M059J (cell line): ENCODE measurements at places on chromosomes 1 and 21. TPM values are rescaled to one million over a fixed set of nuclear protein-coding genes. Genes with fewer than 3 reads are reported as not detected.
A peak's percentile ranks its signal among the peaks of the same experiment; 100 is the strongest.

GRCh38 chr1:217275655-217276398 is 355.1 kb downstream of the GPATCH2 start:
- peak; percentile 69 for DNase-seq

DNA sequence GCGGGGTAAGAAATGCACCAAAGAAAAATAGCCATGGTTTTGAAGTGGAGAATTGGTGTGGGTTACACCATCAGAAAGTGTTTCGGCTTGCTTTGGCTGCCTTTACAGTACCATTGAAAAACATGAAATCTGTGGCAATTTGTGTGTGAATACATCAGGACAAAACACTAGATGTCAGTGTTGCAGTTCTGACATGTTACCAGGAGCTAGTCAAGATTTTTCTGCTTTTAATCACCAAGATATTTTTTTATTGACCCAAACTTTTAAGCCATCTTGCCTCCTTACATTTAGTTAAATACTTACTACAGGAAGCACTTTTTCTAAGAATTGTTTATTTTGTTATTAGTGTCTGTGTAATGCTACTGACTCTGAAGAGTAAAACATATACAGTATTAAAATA is 14.3 kb downstream of the RRP15 start:
- DNase-seq, result peak; percentile 61

- DNase-seq, result no peak
Measured at GRCh38 chr1:219928791-219929118, 398 bp upstream of the SLC30A10 start.

LCE1B gene
- not detected in 2 replicates for total RNA-seq

GRCh38 chr1:183365093-183365492 is 53.1 kb downstream of the NMNAT2 start:
- DNase-seq, result no peak

DNA sequence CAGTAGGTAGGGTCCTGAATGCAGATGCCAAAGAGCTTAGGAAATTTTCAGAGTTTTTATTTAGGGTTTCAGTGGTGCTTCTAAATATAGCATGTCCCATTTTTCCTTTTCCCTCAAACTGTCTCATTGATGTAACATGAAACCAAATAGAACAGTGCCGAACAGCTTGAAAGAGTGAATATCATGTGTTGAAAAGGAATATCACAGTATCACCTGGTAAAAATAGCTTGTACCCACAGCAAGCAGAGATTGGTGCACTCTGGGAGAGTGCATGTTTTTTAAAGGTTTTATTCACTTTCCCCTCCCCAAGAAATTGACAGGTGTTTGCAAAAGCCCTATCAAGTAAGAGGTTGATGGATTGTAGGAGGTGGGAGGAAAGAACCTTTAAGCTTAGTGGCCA is 41.9 kb upstream of the ELAVL4 start:
- no peak for DNase-seq

DNA sequence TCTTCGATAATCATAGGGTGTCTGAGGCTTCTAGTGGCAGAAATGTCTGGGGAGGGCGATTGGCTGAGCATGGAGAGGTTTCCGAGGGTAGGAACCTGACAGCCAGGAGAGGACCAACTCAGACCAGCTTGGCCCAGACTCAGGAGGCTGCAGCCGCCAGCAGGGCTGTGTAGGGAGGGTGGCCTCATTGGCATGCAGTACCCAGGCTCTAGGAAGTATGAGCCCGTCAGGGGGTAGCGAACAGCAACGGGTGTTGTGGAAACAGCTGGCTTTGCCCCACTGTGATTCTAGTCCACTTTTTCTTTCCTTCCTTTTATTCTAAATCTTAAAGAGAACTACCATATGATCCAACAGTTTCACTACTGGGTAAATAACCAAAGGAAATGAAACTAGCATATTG is 103.3 kb downstream of the DIRAS3 start:
- DNase-seq, result no peak

GRCh38 chr1:151326619-151327222 is 495 bp downstream of the PI4KB start:
- DNase-seq, result peak; percentile 69

DNA sequence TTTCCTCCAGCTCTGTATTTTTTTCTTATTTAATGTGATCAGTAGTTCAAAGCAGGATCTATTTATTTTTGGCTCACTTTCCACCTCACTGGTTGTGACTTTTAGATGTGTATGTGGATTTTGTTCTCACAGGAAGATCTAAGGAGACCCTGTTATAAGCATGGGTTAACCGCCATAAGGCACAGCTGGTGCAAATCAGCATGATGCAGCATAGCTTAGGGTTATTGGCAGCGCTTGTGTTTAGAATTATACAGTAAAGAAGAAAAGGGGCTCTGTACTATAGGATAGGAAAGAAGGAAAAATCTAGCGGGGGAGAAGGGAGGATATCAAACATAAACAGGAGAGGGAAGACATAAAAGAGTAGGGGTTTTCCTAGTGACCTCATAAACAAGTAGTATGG is 26.9 kb upstream of the RGL1 start:
- no peak for DNase-seq

DNA sequence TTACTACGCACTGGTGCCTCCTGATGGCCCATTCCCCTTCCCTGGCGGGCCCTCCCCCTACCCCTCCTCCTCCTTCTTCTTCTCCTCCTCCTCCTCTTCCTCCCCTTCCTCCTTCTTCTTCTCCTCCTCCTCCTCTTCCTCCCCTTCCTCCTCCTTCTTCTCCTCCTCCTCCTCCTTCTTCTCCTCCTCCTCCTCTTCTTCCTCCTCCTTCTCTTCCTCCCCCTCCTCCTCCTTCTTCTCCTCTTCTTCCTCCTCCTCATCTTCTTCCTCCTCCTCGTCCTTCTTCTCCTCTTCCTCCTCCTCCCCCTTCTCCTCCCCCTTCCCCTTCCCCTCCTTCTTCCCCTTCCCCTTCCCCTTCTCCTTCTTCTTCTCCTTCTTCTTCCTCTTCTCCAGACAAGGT is 64.7 kb upstream of the COG2 start:
- no peak for DNase-seq

CR1L gene
- total RNA-seq, result 3.6 TPM in 1 of 2 replicates, not detected in the other

DNA sequence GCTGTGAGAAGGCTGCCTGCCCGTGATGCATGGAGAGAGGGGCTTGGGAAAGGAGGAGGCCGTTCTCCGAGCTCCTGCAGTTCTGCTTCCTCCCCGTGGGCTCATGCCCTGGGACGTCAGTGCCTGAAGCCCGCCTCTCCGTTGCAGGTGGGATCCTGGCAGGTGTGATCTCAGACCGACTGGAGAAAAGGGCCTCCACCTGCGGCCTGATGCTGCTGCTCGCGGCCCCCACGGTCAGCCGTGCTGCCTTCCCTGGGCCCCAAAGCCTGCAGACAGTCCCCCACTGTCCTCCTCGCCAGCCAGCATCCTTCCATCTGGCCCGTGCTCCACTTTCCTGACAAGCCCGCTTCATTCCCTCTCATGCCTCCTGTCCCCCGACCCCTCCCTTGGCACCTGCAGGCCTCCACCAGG is 50.9 kb downstream of the SLC37A1 start:
- no peak for DNase-seq

DNA sequence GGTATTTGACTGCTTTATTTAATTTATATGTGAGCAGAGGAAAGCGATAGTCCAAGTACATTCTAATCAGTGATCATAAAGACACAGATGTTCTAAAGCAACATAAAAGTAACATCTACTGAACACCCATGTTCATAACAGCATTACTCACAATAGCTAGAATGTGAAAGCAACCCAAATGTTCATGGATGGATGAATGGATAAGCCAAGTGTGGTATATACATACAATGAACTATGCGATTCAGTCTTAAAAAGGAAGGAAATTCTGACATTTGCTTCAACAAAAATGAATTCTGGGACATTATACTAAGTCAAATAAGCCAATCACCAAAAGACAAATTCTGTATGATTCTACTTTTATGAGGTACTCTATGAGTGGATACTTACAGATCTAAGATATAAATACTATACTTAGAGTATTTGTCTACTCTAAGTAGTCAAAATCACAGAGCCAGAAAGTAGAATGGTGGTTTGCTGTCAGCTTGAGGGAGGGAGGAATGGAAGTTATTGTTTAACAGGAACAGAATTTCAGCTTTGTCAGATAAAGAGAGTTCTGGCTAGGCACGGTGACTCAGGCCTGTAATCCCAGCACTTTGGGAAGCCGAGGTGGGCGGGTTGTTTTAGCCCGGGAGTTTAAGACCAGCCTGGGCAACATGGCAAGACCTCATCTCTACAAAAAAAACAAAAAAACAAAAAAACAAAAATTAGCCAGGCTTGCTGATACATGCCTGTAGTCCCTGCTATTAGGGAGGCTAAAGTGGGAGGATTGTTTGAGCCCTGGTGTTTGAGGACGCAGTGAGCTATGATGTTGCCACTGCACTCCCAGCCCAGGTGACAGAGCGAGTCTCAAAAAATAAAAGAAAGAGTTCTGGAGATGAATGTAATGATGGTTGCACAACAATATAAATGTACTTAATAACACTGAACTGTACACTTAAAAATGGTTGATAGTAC is 79.7 kb upstream of the ARHGAP29 start:
- peak; percentile 71 for DNase-seq

GRCh38 chr1:35567947-35568558 is 5.1 kb upstream of the TFAP2E start:
- DNase-seq, result no peak

OLFML2B gene
- 21.1 and 28.4 TPM in 2 replicates for total RNA-seq

GRCh38 chr1:55339681-55340080 is 124.5 kb upstream of the USP24 start:
- no peak for DNase-seq

DNA sequence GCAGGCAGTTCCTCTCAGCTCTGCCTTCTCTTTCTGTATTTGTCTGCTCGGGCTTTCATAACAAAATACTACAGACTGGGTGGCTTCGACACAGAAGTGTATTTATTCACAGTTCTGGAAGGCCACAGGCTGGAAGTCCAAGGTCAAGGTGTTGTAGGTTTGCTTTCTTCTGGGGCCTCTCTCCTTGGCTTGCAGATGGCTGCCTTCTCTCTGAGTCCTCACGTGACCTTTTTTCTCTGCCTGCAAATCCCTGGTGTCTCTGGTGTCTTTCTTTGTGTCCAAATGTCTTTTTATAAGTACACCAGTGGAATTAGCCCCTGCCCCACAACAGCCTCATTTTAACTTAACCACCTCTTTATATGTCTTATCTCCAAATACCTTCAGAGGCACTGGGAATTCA is 250.0 kb downstream of the TM2D1 start:
- no peak for DNase-seq

GRCh38 chr21:35953597-35953996 is 106.7 kb downstream of the SETD4 start:
- no peak for DNase-seq

GRCh38 chr1:61388566-61388965 is 306.2 kb downstream of the NFIA start:
- DNase-seq, result peak; percentile 11

PRAMEF2 gene
- not detected in 2 replicates for total RNA-seq

- DNase-seq, result no peak
Measured at GRCh38 chr21:34204481-34205439, 131.4 kb downstream of the MRPS6 start.

GRCh38 chr1:198672124-198672523 is 33.3 kb downstream of the PTPRC start:
- peak; percentile 93 for DNase-seq

DNA sequence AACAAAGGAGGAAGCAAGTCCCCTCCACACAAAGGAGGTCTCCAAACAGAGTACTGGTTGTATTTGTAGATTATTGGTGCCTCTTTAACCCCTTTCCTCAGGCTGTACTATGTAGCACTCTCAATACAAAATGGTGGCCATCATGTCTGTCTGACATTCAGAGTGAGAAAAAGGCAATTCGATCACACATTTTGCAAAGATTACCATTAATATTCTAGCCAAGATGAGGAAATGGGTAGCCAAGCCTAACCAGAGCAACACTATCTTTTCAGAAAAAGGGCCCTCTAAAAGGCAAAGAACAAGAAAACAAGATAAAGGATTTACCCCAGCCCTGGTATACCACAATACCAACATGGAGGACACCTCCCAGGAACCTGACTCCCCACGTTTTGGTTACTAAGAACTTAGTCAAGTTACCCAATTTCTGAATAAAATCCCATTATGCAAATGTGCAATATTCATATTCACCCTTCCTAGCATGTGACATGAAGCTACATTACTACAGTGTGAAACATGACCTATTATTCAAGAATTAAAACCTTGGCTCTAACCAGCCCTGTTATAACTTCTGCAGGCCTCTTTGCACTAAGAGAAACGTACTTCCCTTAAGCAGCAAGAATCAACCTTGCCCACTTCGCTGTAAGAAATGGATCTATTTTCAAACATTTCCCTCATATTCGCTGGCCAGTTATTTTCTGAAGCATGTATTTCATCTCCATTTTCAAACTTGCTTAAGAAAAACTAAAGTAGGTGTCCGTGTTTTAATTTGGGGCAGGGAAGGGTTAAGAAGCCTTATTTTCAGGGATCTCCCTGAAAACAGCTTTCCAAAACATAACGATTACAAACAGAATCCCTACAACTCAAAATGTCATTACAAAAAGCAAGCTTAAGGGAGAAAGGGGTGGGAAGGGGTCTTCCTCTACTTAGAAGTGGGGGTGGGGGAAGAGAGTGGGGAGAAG is 2.1 kb downstream of the KDM5B start:
- no peak for DNase-seq

- peak; percentile 77 for DNase-seq
Measured at GRCh38 chr21:29092102-29092959, 18.9 kb upstream of the CCT8 start.

GRCh38 chr1:62230718-62231117 is 36.1 kb downstream of the L1TD1 start:
- DNase-seq, result peak; percentile 98

CRP gene
- not detected in 2 replicates for total RNA-seq

PSMB2 gene
- 63.2 and 72.0 TPM in 2 replicates for total RNA-seq

DNA sequence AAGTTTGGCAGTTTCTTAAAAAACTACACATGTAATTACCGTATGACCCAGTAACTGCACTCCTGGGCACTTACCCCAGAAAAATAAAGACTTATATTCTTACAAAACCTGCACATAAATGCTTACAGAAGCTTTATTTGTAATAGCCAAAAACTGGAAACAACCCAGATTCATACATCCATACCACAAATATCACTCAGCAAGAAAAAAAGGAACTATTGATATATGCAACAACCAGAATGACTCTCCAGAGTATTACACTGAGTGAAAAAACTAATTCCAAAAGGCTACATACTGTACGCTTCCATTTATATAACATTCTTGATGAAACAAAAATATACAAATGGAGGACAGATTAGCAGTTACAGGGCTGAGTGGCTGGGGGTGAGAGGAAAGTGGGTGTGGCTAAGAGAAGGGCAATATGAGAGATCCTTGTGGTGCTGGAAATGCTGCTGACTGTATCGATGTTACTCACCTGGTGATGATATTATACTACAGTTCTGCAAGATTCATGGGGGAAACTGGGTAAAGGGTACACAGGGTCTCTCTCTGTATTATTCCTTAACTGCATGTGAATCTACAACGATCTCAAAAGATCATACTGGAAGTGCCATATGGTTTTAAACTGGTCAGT is 96.0 kb upstream of the GNG4 start:
- no peak for DNase-seq

CYP4B1 gene
- not detected in 2 replicates for total RNA-seq

- DNase-seq, result no peak
Measured at GRCh38 chr1:220407191-220407590, 120.7 kb upstream of the MARK1 start.

NECAP2 gene
- 70.6 and 105 TPM in 2 replicates for total RNA-seq

DNA sequence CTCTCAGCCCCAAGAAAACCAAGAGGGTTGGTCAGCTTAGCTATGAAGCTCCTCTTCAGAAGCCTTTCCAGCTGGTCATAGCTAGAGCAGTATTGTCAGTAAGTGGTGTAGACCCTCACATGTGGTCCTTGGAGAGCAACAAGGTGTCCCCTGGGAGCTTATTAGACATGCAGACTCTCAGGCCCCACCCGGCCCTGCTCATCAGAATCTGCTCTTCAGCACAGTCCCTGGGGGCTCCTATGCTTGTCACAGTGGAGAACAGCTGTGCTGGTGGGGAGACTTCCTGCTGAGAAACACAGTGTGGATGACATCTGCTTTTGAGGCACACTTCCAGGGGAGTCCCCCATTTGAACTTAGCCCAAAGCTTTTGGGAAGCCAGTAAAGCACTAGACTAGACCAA is 21.9 kb upstream of the NEK2 start:
- DNase-seq, result no peak
